ENCODE measurements at places on chromosomes 6 and 20. TPM values are rescaled to one million over a fixed set of nuclear protein-coding genes. Genes with fewer than 3 reads are reported as not detected.

The C6orf89 gene
- 30.4 TPM for total RNA-seq

DNA sequence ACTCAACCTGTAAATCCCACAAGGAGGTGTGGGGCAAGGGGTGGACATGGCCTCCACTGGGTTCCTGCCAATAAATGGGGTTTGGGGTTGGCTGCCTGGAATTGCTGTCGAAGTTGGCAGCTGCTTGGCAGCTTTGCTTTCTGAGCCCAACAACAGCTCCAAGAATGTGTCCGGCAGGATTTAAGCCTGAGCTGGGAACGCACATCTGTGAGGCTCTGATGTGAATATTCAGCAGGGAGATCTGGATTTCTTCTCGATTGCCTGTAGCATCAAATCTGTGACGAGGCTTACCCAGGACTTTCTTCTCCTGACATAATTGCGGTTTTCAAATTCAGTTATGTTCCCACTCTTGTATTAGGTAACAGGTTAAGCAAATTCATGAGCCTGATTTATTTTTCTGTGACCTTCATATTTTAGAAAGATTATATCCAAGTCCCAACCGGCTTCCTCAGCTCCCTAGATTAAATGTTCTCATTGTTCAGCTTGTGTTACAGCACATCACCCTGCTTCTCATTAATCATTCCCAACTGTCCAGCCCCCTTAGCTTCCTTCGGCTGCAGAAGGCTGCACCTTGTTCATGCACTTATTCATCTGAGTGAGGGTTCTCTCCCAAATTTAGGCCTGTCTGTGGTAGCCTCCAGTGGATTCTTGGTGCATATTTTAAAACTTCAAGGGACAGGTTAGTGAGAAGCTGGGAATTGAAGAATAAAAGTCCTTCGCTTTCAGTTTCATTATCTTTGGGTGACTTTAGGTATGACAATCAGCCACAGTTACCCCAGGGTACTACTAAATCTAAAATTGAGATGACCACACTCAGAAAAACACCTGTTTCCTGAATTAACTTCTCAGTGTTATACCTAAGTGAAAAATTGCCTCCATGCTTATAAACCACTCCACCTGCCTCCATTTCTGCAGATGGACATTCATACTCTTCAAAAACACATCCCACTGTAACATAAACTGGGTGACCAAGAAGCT, 310.0 kb downstream of the ESR1 start:
- DNase-seq, result no peak

DNA sequence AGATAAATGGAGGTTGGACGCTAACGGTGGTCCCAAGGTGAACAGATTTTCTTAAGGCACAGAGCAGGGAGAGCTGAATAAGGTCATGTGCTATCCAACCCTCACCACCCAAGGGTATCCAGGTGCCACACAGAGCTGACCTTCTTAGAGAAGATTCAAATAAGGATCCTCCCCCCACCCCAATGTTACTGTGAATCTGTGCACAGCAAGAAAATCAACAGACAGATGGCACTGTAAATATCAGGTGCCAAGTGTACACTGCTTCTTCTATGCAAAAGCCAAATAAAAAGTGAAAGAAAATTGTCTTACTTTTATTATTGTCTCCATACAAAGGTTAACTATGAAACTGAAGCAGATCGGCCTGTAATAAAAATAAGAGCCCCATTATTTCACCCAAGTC, 96.9 kb downstream of the PAK5 start:
- no peak for DNase-seq

DNA sequence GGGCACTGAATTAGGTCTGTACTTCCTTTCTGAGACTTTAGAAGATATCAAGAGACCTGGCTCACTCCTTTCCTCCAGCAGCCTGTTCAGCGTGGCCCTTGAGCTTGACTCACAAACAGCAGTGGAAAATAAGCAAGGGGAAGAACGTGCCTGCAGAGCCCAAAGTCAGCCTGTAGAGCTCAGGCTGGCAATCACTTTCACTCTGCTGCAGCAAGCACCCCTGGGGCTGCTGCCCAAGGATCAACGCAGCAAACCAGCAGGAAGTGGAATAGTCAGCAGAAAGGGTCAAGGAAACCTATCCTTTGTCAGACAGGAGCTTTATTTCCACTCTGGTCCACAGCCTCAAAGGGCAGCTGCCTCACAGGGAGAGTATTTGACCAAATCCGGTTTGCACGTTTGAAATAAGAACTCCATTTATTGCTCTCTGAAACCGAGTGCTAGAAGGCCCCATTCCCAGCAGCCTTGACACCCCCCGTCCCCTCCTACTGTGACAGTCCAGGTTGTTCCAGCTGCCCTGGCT, 77.4 kb downstream of the PRDM1 start:
- DNase-seq, result no peak

- DNase-seq, result no peak
These were observed 76.1 kb upstream of the GPR6 start for GRCh38 chr6:109901976-109902375.

DNA sequence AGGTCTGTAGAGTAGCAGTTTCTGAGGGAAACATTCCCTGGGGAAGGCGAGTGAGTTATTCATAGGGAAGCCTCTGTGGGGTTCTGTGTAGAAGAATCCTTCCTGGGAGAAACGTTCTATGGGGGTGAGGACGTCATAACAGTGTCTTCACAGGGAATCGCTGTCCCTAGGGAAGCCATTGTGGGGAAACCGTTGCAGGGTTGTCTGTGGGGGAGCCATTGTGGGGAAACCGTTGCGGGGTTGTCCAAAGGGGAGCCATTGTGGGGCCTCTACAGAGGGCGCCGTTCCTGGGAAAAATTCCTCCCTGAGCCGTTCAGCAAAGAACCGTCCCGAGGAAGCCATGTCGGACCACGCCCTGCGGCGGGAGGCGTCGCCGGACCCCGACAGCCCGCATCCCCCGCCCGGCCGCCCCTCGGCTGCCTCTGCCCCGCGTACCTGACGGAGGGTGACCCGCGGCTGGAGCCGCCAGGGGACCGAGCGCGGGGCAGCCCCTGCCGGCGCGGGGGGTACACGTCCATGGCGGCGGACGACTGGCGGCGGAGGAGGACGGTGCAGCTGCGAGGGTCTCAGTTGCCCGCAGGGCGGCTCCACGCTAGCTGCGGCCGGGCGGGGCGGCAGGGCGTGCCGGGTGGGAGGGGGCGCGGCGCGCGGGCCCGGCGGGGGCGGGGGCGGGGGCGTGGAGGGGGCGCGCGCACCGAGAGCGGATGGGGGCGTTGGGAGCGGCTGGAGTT, at the start of gene DNAAF9:
Gene DNAAF9, minus strand, starts transcription at position 630 of the 731 bp plus-strand sequence. Its CDS starts 112 bp downstream, at position 518.
- no peak for DNase-seq

DNA sequence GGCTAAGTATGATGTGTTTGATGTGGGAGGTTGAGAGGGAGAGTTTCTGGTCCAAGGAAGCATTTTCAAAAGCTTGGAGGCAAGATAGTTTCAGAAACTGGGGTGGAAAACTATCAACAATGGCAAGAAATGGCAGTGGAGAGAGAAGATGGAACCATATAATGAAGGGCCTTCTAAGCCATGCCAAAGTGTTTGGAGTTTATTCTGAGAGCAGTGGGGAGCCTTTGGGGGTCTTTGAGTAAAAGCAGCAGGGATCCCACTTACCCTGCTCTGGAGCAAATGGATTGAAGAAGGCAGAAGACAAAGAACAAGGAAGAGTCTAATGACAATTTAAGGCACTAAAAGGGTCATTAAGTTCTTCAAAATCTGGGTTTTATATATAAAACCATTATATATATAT, 538.9 kb downstream of the UTRN start:
- no peak for DNase-seq

- no peak for DNase-seq
These were observed 3.0 kb downstream of the TCEA2 start for GRCh38 chr20:64065974-64066343.

The CALHM4 gene
- total RNA-seq, result not detected

DNA sequence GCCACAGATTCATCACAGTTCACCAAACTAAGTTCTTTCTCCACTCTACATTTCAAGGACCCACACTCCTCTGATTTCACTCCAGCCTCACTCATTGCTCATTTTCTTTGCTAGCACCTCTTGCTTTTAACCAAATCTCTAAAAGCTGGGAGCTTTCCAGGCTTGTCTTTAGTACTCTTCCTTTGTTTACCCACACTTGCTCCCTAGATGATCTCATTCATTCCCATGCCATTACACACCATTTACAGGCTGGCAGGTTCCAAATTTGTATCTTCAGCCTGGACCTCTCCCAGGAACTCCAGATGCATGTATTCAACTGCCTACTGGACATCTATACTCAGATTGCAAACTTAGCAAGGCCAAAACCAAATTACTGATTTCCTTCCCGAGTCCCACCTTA, 5.3 kb upstream of the GUCA1B start:
- DNase-seq, result no peak

GRCh38 chr6:32947552-32948465, 5.1 kb downstream of the HLA-DMA start:
- peak; percentile 27 for DNase-seq

The LY6G5C gene
- total RNA-seq, result 3.7 TPM

GRCh38 chr6:100212131-100212530, 218.1 kb upstream of the MCHR2 start:
- no peak for DNase-seq

The C6orf15 gene
- not detected for total RNA-seq

DNA sequence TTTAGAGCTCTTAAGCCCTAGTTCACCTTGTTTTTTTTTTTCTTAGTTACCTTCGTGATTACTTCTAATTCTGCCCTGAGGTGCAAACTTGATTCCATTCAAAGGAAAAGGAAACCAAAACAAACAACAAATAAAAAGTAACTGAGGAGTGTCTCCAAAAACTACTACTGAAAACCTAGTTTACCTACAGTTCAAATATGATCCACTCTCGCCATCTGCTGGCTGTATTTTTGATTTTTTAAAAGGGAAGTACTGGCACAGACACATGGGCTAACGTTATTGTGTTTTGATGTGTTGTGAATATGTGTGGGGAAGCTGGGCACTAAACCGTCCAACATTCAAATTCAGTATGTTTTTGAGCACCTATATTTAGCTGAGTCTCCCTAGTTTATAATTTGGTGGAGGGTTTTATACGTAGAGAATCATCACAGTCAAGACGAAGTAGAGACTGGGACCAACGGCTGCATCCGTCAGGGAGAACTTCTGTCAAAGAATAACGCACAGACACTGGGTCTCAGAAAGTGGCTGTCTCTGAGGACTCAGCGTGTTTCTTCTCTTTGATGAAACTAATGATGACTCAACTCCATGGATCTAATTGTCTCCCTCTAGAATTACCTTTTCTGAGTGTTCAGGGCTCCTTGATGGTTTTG, 373.5 kb upstream of the BTBD3 start:
- DNase-seq, result peak; percentile 52

- DNase-seq, result no peak
These were observed 898 bp downstream of the XRN2 start for GRCh38 chr20:21303872-21304586.

GRCh38 chr20:25720285-25720684, 23.6 kb upstream of the ZNF337 start:
- no peak for DNase-seq

The KCNQ5 gene
- total RNA-seq, result 1.6 TPM

- DNase-seq, result no peak
These were observed 72.1 kb downstream of the SLC24A3 start for GRCh38 chr20:19284400-19285178.
